ENCODE measurements at places on chromosomes 5 and 9.

DNA sequence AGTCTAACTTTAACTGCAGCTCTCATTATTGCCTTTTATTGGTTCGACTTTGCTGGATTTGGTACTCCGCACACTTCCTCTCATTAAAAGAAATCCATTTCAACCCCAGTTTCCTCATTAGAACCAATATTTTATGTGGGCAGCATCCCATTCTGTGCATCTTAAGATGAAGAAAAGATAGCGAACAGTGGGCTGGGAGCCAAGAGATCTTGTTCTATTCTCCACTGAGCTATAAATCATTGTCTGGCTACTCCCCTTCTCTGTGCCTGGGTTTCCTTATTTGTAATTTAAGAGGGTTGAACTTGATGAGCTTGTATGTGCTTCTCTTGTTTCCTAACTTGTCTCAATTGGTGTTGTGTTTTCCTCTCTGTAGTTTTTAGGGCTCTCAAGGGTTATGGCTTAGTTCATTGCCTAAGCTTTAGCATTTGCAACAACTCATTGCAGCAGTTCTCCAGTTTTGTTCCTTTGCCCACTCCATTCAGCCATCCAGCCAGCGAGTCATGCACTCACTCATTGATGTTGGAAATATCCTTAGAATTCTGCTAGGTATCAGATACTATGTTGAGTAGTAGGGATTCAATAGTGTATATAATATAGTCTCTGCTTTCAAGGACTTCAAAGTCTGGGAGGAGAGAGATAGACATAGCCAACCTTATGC lies 273.3 kb upstream of the TNC start:
- no peak for DNase-seq

- DNase-seq, result no peak
Measured at GRCh38 chr5:58224221-58224620, 235.7 kb downstream of the PLK2 start.

DNA sequence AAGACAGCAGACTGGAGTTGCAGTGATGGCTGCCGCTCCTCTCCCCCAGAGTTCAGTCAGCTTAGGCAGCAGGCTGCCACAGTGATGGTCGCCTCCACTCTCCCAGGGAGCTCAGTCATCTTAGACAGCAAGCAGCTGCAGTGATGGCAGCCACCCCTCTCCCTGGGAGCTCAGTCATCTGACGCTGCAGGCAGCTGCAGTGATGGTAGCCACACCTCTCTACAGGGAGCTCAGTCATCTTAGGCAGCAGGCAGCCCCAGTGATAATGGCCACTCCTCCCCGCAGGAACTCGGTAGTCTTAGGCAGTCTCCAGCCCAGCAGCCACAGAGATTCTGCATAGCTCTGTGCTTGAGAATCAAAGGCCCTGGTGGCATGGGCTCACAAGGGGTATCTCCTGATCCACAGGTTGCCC lies 582.7 kb downstream of the DTWD2 start:
- no peak for DNase-seq

DNA sequence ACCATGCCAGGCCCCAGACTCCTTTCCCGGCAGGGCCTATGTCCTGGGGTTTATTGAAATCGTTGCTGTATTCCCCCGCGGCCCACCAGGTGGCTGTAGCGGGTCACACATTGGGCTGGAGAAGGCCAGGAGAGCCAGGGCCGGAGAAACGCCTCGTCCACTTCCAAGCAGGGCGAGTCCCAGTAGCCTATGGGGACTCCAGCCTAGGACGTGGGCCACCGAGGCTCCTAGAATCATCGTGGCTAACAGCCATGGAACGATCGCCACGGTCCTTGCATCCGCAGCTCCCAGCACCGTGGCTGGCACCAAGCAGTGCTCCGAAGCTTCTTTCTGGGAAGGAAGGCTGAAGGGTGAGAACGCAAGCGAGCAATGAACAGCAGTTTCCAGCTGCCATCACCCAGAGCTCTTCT lies 87.7 kb downstream of the ENTREP1 start:
- peak; percentile 58 for DNase-seq

DNA sequence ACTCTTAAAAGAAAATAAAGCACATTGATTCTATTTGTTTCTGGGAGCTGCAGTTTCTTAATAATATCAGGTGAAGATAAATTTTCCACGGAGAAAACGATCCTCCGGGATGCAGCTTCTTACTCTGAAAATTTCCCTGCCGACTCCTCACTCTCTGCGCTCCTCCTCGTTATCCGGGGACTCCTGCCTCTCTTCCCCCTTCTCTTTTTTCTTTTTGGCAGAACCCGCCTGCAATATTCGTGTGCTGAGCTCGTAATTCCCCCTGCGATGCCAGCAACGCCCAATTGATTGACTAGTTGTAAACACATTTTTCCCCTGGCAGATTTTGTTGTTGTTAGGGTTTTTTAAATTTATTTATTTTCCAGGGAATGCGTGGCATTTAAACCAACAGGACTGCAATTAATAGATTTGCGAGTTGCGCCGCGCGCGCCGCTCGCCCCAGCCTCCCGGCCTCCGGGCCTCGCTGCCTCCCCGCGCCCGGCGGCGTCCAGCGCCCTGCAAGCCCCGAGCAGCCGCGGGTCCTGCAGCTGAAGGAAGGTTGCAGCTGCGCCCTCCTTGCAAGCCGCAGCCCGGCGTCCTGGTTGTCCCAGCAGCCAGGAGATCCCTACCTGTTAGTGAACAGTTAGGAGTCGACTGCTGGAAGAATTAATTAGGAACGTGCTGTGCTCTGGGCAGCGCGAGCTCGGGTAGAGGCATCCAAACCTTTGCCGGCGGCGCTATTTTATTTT lies 2.2 kb downstream of the NTNG2 start:
- DNase-seq, result no peak

DNA sequence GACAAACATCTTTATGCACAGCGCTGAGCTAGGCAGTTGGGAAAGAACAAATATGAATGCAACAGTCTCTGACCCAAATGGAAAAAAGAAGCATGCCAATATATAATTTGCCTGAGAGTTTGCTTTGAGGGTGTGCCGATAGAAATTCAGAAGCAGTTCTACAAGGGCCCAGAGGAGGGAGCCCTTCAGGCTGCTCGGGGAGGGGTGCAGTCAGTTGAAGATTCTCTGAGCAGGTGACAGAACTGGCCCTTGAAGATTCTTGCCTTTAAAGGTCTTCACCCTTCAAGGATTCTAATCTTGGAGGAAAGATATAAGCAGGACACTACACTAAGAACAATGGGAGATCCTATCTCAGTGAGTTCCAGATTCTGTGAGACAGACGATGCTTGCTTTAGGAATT lies 3.7 kb upstream of the PAPPA start:
- DNase-seq, result peak; percentile 32

GRCh38 chr9:87193151-87193550 lies 245.8 kb upstream of the GAS1 start:
- DNase-seq, result no peak

- no peak for DNase-seq
Measured at GRCh38 chr5:98130261-98131035, 643.0 kb upstream of the RGMB start.

- no peak for DNase-seq
Measured at GRCh38 chr9:119841016-119841415, 471.8 kb upstream of the BRINP1 start.

DNA sequence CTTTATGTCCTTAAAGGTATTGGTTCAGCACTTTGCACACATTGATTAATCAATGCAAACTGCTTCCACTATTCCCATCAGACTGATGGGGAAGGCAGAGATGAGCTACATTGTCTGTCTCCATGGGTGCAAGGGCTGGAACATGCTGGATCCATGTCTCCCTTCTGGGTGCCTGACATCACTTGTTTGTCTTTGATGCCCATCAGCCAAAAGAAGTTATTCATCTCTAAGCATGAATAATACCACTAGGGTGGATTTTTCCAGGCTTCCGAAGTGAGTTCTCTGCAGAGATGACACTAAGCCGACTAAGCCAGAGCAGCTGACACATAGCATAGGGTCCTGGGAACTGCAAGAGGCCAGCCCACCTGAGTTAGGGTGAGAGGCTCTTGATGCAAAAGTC lies 8.7 kb downstream of the FGF1 start:
- DNase-seq, result no peak

DNA sequence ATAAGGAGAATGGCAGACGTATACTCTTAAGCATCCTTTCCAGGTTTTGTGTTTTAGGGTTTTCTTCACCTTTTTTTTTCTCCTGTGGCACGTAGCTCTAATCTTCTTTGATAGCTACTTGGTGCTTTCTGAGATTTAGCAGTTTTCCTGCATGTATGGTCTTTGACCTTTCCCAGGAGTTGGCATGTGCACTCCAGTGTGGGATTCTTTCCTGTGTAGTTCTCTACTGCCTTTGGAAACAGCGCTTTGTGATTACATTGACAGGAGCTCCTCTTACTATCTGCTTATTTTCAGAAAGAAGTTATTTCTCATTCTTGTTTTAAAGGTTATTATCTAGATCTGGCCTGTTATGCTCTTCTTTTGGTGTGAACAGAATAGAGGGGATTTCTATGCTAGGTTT lies 65.5 kb downstream of the UNC13B start:
- no peak for DNase-seq

- DNase-seq, result no peak
Measured at GRCh38 chr9:89952401-89952800, 347.6 kb downstream of the GADD45G start.

GRCh38 chr5:107404595-107405374 lies 266.0 kb downstream of the EFNA5 start:
- DNase-seq, result no peak

GRCh38 chr5:11415751-11416150 lies 488.5 kb downstream of the CTNND2 start:
- no peak for DNase-seq

GRCh38 chr9:119368681-119369581 lies at the start of gene BRINP1:
Gene BRINP1, minus strand, starts transcription at chr9:119369435. Its CDS starts 56,080 bp downstream, at chr9:119313355.
- DNase-seq, result no peak

DNA sequence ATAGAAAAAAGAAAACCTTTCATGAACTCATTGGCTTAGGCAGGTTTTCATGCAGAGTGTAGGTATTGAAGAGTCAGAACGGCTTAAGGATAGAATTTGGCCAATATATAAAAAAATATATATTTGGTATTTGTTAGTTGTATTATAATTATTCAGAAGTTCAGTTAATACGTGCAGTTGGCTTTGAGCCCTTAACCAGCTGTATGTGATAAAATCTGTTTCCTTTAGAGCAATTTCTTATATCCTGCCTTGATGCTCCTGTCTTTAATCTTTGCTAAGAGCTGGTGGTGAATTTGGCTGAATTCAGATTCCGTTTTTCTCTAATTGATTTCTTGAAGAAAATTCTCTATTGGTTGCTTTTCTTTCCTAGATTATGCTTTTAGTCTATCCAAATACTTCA lies 3.7 kb downstream of the ANXA1 start:
- DNase-seq, result no peak

- no peak for DNase-seq
Measured at GRCh38 chr9:136865041-136865767, 904 bp downstream of the EDF1 start.

GRCh38 chr9:90842996-90843395 lies 41.4 kb downstream of the SYK start:
- peak; percentile 4 for DNase-seq

GRCh38 chr9:27333241-27334052 lies 36.5 kb upstream of the EQTN start:
- peak; percentile 32 for DNase-seq

DNA sequence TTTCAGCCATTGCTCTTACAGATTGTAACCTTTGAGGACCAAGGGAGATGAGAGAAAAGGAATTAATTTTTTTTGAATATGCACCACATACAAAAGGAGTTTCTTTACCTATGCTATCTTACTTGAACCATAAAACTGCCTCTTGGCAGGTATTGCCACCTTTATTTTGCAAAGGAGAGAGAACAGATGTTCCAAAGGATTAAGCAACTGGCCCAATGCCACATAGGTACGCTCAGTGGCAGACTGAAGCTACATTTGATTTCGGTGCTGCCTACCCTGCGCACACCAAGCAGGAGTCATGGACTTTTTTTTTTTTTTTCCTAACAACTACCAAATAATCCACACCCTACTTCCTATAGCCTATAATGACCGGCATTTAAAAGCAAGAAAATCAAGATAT lies 43.1 kb downstream of the SAXO1 start:
- DNase-seq, result no peak

All from K562 (cell line).